ENCODE measurements at places on chromosomes 5 and 9. TPM values are rescaled to one million over a fixed set of nuclear protein-coding genes. Genes with fewer than 3 reads are reported as not detected.
A peak's percentile ranks its signal among the peaks of the same experiment; 100 is the strongest.

FBXO38 gene
- total RNA-seq, result 36.2 TPM

DNA sequence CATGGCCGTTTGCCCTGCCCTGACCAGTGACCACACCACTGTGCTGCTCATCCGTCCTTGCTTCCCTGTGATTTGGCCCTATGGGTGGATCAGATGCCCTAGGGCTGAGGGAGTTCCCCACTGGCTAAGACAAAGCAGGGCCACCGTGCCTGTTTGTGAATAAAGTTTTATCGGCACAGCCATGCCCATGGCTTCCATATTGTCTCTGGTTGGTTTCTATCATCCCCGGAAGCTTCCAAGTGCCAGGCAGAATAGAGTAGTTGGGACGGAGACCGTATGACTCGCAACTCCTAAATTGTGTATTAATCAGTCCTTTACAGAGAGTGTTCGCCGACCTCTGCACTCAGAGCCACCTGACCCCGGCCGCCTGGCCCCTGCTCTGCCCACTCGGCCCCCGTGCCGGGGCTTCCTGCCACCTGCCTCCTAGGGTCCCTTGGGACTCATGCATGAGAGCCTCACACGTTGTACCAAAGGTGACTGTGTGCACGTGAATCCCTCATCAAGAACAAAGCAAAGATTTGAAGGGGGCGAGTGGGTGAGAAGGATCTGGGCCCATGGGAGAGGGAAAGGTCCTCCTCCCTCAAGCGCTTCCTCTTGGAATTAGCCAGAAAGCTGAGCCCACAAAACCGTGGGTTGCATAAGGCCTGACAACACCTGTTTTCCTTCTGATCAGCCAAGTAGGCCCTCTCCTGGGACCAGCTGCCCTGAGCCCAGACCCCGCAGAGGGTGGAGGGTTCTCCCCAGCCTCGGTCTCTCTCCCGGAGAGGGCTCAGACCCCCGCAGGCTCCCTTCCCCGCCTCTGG is 11.7 kb upstream of the FCN2 start:
- DNase-seq, result no peak

DNA sequence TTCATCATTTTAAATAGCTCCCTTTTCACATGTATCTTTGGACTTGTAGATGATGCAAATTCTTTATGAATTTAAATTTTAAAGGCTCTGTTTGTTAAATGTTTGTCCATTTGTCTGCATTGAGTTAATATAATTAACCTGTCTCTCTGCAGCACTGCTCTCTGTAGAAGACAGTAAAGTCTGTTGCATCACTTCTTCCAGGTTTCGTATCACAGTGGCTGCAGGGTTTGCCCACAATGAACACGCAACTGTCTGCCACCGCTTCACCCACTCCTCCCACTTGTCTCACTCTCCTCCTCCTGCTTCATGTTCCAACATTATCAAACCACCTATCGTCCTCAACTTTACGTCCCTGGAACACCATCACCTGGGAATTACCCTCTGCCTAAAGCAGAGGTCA is 231.3 kb upstream of the SLC30A5 start:
- DNase-seq, result no peak

DDX4 gene
- total RNA-seq, result not detected

ST6GALNAC4 gene
- total RNA-seq, result 21.7 TPM

DNA sequence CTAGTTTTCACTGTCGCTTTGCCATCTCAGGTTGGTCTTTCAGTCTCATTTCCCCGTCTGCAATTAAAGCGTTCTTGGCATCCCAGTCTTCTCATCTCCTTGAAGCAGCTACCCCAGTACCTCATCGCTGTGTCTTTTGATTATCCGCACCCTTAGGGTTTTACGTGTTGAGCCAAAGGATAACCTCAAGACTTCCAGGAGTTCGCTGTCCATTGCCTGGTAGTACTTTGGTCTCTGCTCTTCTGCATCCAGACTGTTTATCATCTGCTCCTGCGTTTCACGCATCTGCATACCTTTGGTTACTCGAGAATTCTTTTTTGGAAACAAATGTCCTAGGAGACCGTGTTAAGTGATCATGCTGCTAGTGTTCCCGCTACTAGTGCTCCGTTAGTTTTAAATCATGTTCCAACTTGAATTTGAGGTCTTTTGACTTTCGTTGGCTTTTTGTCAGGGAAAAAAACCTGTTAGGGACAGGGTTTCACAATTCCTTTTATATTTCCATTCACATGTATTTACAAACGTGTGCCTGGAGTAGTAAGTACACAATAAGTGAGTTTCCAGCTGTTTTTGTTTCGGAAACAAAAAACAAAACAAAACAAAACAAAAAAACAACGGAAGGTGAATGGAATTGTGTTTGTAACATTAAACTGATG is 888 bp downstream of the RABGAP1 start:
- DNase-seq, result peak; percentile 70

CCNO gene
- 0.43 TPM for total RNA-seq

- no peak for DNase-seq
These were observed 51.0 kb upstream of the EGFLAM start for GRCh38 chr5:38207343-38207742.

GRCh38 chr5:97182571-97183099 is 412 bp downstream of the RIOK2 start:
- peak; percentile 35 for DNase-seq

DNA sequence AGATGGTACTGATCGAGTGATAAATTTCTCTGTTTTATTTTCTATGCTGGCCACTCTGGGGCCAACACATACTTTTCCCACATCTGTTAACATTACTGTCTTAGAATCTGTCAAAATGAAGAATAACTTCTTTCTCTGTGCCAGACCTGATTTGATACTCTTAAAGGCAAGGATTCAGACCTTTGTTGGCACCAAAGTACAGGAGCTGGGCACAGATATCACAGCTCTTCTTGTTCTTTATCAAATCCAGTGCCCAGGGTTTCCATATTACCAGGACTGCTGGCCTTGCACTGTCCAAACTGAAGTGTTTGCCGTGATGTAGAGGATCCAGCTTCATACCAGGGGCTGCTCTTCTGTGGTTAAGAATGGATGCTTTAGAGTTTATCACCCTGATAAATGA is 20.9 kb downstream of the ZNF474 start:
- peak; percentile 86 for DNase-seq

GPRIN1 gene
- 8.2 TPM for total RNA-seq

TMEM171 gene
- 0.38 TPM for total RNA-seq

DNA sequence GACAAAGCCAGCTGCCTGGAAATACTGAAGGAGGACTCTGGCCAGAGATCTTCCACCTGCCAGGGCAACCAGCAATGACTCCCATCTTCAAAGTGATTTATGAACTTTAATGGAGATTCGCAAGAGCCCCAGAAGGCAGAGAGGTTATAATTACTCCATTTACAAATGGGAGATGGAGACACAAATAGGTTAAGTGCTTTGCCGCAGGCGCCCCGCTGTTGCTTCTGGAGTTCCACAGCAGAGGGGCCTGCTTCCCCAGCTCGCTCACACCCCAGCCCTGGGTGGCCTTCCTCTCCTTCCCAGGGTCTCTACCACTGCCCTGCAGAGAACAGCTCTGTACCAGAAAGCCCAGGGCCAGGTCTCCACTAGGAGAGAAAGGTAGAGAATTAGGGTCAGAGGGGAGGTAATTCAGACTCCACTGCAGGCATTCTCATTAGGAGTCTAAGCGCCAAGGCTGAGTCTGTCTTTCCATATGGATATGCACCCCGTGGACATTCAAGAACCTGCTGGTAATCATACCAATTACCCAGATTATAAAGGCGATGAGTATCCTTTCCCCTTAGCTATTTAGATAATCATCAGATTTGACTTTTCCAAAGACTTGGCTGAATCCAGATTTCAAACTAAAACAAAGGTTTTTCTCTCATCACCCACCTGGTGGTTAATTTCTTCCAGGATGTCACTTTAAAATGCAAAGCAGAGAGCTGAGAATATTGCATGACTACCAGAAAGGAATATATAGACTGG is 157.6 kb upstream of the TUT7 start:
- no peak for DNase-seq

- DNase-seq, result no peak
These were observed 1.5 kb downstream of the SPDL1 start for GRCh38 chr5:169584998-169585451.

DNA sequence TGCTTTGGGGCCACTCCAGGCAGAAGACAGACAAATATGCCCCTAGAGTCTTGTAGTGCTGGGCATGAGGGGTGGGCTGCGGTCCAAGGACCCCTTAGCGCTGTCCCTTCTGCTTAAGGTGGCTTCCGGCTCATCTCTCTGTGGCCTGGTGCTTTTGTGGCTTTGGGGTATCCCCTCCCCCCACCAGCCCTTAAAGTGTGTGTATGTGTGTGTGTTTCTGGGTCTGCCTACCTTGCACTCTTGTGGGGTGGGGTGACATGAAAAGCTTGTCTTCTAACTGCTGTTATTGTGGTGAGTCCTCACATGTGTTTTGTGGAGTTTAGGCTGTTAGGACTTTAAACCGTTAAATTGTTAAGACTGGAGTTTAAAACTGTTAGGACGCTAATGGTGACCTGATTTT is 23.6 kb downstream of the MARCHF6 start:
- no peak for DNase-seq

- DNase-seq, result no peak
These were observed 510.6 kb upstream of the ITGA1 start for GRCh38 chr5:52277101-52277500.

C1QTNF3 gene
- 0.95 TPM for total RNA-seq

GRCh38 chr9:9913276-9913832 is 699.4 kb downstream of the PTPRD start:
- no peak for DNase-seq

LCN9 gene
- total RNA-seq, result 4.8 TPM

IFNA7 gene
- total RNA-seq, result not detected

DNA sequence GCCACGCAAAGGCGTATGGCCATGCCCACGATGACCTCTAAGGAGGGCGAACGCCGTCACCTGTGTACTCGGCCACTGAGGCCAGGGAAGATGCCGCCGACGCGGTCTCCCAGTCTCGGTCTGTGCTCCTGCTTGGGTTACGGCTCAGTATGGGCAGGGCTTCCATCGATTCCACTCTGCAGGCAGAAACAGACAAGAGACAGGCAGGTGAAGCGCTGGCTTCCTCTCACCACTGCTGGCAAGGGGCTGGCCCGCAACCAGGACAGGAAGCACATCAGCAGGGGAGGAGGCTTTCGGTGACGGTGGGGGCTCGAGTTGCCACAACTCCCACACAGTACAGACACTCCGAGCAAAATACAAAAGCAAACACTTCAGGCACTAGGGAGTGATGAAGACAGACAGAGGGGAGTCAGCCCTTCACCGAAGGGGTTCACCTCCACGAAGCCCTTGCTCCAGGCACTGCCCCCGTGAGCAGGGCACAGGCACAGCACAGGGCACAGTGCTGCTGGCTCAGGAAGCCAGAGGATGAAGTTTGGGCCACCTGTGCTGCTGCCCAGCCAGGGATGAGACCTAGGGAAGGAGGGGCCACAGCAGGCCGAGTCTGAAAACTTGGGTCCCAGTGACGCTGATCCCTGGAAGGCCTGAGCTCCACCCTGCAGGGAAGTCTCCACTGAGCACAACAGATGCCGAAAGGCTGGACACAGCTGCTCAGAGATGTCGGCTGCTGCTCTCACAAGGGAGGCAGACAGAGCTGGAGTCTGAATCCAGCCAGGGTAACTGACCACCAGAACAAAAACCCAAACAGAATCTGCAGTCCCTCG is 91.3 kb downstream of the CAMSAP1 start:
- DNase-seq, result no peak

DNA sequence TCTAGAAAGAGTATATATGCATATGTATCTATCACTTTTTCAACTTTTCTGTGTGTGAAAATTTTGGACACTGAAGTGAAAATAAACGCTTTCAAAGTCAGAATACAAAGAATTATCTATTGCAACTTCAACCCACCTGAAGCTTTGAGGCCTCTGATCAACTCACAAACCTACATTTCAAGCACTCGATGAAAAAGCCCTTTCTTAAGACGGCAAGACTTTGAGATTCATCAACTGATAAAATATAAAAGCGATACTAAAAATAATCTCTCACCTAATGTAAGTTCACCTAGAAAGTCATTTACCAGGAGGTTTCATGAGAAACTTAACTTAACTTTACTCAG is 1.2 kb downstream of the GOLPH3 start:
- DNase-seq, result no peak

DNA sequence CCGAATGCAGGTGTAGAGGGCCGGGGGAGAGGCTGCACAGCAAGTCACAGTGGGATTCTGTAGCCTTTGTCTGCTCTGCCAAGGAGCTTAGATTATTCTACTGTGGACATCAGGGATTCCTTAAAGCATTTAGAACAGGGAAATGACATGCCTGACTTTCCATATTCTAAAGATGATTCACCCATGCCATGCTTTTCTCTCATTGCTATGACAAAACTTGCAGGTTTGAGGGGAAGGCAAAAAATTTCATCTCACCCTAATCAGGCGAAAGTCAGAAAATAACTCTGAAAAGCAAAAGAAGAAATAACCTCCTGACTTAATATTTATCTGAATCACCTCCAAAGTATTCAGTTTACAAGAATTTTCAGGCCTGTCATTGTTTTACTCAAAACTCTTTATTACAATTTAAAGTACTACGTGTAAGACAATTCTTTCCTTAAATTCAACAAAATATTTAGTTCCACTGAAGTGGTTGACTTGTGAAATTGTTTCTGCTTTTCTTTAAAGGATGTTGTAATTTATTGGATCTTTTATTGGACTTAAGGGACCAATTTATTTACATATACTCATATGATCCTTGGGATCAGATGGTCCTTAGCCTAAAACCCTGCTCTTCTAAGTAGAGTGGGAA is 30.0 kb upstream of the GAS1 start:
- peak; percentile 2 for DNase-seq

- peak; percentile 95 for DNase-seq
These were observed 92.6 kb downstream of the LIFR start for GRCh38 chr5:38463634-38464521.

GRCh38 chr5:169448826-169449225 is 134.7 kb upstream of the SPDL1 start:
- DNase-seq, result no peak

GRCh38 chr9:84145780-84146179 is 165.2 kb downstream of the RMI1 start:
- DNase-seq, result no peak

- DNase-seq, result no peak
These were observed 71.4 kb upstream of the WDR41 start for GRCh38 chr5:77563475-77563874.

- no peak for DNase-seq
These were observed 21.0 kb upstream of the RHOBTB3 start for GRCh38 chr5:95709967-95710650.

CAMLG gene
- 25.7 TPM for total RNA-seq

- DNase-seq, result no peak
These were observed 58.1 kb downstream of the KCNN2 start for GRCh38 chr5:114419959-114420358.

DNA sequence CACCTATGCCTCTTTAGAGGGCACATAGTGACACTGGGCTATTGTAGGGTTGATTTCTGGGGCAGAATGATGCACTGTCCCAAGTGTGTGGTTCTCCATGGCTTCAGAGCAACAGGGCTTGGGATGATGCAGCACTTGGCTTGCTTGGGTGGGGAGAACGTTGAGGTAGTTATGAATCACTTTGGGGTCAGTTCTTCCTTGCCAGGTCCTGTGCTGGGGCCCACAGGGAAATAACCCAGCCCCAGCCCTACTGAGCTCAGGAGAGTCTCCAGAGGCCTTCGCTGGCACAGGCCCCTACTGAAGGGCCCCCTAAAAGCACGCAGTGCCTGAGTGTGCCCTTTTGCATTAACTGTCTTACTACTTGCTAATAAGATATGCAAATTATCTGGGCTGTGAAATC is 24.2 kb downstream of the JADE2 start:
- peak; percentile 80 for DNase-seq
